ENCODE measurements at places on chromosomes 3 and 15. TPM values are rescaled to one million over a fixed set of nuclear protein-coding genes. Genes with fewer than 3 reads are reported as not detected.

DNA sequence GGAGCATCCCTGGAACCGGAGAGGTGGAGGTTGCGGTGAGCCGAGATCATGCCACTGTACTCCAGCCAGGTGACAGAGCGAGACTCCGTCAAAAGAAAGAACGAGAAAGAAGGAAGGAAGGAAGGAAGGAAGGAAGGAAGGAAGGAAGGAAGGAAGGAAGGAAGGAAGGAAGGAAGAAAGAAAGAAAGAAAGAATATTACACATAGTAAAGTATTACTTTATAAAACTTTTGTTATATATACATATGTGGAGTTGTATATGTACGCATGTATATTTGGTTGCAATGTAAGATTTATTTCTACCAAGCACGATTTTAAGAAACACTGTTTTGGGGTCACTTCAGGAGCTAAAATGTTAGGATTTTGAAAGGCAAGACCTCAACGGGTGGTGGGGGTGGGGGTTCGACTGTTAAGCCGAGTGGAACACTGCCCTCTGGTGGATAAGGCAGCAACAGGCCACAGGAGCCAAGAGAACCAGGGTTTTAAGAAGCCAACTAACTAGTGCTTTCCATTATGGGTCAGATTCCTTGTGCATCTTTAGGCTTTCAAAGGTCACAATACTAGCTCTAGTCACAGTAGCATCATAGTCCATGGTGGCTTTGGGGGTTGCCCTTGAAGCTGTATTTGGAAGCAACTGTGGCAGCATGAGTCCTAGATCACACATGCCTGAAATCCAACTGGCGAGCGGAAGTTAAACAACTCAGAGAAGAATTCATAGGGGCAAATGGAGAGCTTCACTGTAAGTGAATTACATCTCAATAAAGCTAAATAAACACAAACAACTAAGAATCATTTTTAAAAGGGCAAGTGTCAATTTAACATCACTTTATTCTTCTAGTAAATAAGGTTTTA, 22.5 kb downstream of the GLB1 start:
- H3K27ac ChIP-seq: no peak overlapping the region
- H3K36me3 ChIP-seq: peaks cover 18% of the 10 kb centered on the region
- DNase-seq: peak; percentile 57
- peaks cover 11% of the 10 kb centered on the region for H3K4me1 ChIP-seq

DNA sequence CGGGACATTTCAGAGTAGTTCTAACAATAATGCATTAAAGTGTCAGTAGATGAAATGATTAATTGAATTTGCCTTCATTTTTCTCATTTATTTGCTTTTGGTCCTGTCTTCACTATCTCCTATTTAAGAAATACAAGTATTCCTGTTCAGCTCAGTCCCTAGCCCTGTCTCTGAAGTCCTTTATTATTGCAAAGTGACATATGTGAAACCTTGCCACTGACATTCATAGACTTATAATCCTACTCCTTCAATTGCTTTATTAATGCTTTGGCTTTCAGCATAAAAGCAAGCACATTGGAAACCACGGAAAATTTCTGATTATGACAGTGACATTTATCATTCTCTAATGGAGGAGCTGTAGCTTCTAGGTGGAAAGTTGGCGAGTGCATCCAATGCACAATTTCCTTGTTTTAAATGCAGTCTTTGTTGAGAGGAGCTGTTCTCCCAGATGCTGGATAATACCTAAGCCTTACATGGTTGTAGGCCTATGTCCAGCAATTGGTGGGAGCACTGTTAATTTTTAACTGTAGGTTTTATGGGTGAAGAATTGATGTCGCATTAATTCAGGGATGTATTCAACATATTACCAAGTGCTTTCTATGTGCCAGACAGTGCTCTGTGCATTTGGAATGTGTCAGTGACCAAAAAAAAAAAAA, 337.8 kb downstream of the FEZF2 start:
- H3K27ac ChIP-seq: no peak overlapping the region
- H3K4me1 ChIP-seq: no peaks in the 10 kb centered on the region
- no peaks in the 10 kb centered on the region for H3K27me3 ChIP-seq

- no peaks in the 10 kb centered on the region for H3K36me3 ChIP-seq
- H3K4me1 ChIP-seq: no peaks in the 10 kb centered on the region
- peaks cover 7% of the 10 kb centered on the region for H3K27me3 ChIP-seq
- H3K4me3 ChIP-seq: no peak overlapping the region
Measured at GRCh38 chr3:139227165-139227564, 116.7 kb upstream of the MRPS22 start.

- peak; percentile 42 for DNase-seq
- H3K4me3 ChIP-seq: peak within 1 kb of the TSS; percentile 56
- peaks cover 2% of the 10 kb centered on the region for H3K4me1 ChIP-seq
- peaks cover 61% of the 10 kb centered on the region for H3K27me3 ChIP-seq
- no peak within 1 kb of the TSS for H3K27ac ChIP-seq
- no peaks in the 10 kb centered on the region for H3K36me3 ChIP-seq
Measured at GRCh38 chr3:186361762-186362536, at the start of gene DGKG. Gene DGKG, minus strand, starts transcription at chr3:186362234. Its CDS starts 41,775 bp downstream, at chr3:186320459.

GRCh38 chr3:117752984-117753717, 1043.6 kb downstream of the TUSC7 start:
- H3K4me1 ChIP-seq: no peaks in the 10 kb centered on the region
- H3K27ac ChIP-seq: no peak overlapping the region
- no peak for DNase-seq
- no peaks in the 10 kb centered on the region for H3K36me3 ChIP-seq
- no peak overlapping the region for H3K4me3 ChIP-seq

- no peaks in the 10 kb centered on the region for H3K36me3 ChIP-seq
- H3K27me3 ChIP-seq: no peaks in the 10 kb centered on the region
- no peak for DNase-seq
- H3K27ac ChIP-seq: no peak overlapping the region
- no peaks in the 10 kb centered on the region for H3K4me1 ChIP-seq
Measured at GRCh38 chr3:164080208-164080607, 998.1 kb downstream of the SI start.

DNA sequence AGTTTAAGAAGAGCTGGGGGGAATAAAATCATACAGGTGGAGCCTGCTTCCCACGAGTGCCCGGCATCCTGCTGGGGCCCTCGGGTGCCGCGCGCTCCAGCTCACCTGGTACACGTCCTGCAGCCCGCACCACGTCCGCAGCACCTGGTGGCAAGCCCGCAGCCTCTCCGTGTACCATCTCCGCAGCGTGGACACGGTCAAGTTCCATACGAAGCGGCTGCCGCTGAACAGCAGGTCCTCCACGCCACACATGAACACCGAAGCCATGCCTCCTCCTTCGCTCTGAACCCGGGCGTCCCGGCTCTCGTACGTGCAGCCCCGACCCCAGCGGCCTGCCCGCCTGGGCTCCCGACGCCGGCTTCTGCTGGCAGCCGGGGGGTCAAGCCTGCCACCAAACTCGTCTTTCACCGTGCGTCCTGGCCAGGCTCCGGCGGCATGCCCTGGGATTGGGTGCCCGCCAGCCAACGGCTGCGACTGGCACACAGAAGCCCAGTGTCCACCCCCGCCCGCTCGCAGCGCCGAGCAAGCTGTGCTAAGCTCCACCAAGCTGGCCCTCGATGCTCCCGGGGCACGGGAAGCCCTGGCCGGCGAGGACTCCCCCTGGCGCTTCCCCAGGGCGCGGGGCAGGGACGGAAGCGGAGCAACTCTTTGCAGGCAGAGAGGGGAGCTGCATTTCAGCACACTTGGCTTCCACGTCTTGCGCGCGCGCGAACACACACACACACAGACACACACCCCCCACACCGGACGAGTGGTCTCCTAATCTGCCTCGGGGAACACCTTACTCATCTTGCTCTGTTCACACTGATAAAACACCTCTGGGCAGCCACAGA, at the start of gene FRMD4B:
TSS of gene FRMD4B (minus strand) at position 366 of the 833 bp plus-strand sequence. CDS start at position 267, 99 bp downstream.
- H3K27ac ChIP-seq: no peak within 1 kb of the TSS
- peak within 1 kb of the TSS; percentile 69 for H3K4me3 ChIP-seq
- DNase-seq: peak; percentile 60
- H3K4me1 ChIP-seq: peaks cover 4% of the 10 kb centered on the region
- peaks cover 68% of the 10 kb centered on the region for H3K27me3 ChIP-seq

DNA sequence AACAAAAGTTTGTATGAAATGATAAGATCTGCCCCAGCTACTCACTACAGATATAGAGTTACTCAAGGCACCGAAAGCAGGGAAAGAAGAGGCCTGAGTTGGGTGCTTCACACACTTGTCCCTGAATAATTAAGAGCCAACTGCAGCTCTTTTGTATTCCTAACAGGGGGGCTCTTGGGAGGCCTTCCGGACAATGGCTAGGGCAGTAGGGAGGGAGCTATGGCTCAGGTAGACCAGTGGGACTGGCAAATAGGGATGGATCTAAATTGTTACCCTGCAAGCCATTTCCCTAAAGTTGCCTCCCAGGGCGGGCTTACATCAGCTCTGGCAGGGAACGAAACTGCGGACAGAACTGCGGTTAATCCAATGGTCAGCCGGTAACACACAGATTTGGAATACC, 6.2 kb downstream of the SEMA5B start:
- H3K27me3 ChIP-seq: peaks cover 80% of the 10 kb centered on the region
- H3K4me1 ChIP-seq: peaks cover 3% of the 10 kb centered on the region
- no peak for DNase-seq

DNA sequence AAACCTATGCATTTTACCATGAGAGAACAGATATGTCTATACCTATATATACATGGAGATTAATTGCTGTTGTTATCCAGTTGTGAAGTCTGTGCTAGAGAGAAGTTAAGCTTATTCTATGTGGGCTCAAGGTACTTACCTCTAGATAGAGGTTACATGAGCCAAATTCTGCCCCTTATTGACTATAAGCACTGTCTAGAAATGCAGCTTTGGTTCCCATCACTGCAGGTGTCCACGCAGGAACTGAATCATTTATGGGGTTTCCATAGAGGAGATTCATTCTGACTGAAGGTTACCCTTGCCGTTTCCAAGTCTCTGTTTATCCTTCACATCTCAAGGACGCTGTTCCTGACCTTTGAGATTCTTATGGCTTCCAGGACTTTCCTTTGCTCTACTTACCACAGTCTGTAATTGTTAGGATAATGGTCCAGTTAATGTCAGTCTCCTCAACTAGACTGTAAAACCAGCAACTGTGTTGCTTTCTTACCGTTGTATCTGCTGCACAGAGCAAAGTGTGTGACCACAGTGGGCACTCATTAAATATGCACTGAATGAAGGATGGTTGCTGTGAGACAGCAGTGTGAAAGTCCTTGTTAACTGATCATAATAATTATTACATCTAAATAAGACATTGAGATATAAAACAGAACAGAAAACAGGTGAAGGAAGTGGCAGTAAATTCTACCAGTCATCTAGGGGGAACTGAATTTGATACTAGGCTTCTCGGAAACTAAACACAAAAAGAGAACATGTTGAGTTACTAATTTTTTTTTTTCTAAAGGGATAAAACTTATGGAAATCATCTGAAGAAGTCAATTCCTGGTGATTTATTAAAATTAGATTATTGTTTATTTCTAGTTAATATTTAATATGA, 44.0 kb upstream of the BCL6 start:
- no peaks in the 10 kb centered on the region for H3K27me3 ChIP-seq

GRCh38 chr15:77528968-77529319, 103.8 kb downstream of the LINGO1 start:
- H3K4me3 ChIP-seq: no peak overlapping the region
- no peak overlapping the region for H3K27ac ChIP-seq
- no peak for DNase-seq
- H3K36me3 ChIP-seq: no peaks in the 10 kb centered on the region
- H3K27me3 ChIP-seq: peaks cover 9% of the 10 kb centered on the region

- peaks cover 18% of the 10 kb centered on the region for H3K27me3 ChIP-seq
- H3K36me3 ChIP-seq: no peaks in the 10 kb centered on the region
- H3K4me3 ChIP-seq: no peak overlapping the region
Measured at GRCh38 chr15:51382787-51383186, 41.3 kb downstream of the GLDN start.

DNA sequence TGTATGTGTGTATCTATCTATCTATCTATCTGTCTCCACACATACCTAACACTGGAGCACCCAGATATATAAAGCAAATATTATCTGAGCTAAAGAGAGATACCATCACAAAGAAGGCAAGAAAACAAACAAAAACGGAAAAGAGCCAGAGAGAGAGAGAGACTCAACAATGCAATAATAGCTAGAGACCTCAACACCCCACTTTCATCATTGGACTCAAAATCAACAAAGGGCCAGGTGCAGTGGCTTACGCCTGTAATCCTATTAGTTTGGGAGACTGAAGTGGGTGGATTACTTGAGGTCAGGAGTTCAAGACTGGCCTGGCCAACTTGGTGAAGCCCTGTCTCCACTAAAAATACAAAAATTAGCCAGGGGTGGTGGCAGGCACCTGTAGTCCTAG, 23.4 kb downstream of the NCBP2 start:
- H3K27ac ChIP-seq: no peak overlapping the region
- DNase-seq: no peak
- no peaks in the 10 kb centered on the region for H3K27me3 ChIP-seq
- peaks cover 33% of the 10 kb centered on the region for H3K36me3 ChIP-seq

DNA sequence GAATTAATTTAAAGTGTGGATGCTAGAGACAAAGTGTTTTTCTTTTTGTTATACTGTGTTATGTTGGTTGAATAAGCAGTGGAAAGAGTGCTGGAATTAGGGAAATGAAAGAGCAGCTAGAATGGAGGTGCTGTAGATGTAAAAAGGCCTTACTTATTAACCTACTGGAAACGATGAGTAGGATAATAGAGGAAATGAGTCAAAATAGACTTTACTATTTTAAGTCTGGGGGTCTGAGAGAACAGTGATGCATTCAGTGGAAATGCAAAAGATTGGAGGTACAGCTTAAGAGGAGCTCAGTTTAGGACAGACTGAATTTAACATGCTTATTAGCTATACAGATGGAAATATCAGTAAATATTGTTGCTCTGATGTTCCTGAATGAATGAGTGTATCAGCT, 674.0 kb downstream of the OTOL1 start:
- DNase-seq: no peak
- H3K36me3 ChIP-seq: no peaks in the 10 kb centered on the region
- no peak overlapping the region for H3K4me3 ChIP-seq
- H3K4me1 ChIP-seq: no peaks in the 10 kb centered on the region

GRCh38 chr15:51736751-51737521, 519 bp downstream of the LYSMD2 start:
- H3K36me3 ChIP-seq: peaks cover 9% of the 10 kb centered on the region
- peaks cover 44% of the 10 kb centered on the region for H3K4me1 ChIP-seq
- H3K4me3 ChIP-seq: peak overlapping the region; percentile 86
- H3K27me3 ChIP-seq: no peaks in the 10 kb centered on the region
- peak; percentile 73 for DNase-seq

- no peak overlapping the region for H3K27ac ChIP-seq
- no peaks in the 10 kb centered on the region for H3K27me3 ChIP-seq
- no peak overlapping the region for H3K4me3 ChIP-seq
- DNase-seq: no peak
- peaks cover 14% of the 10 kb centered on the region for H3K36me3 ChIP-seq
- peaks cover 4% of the 10 kb centered on the region for H3K4me1 ChIP-seq
Measured at GRCh38 chr3:138768946-138769345, 65.8 kb downstream of the PIK3CB start.

- no peak overlapping the region for H3K4me3 ChIP-seq
- peaks cover 10% of the 10 kb centered on the region for H3K36me3 ChIP-seq
- H3K27ac ChIP-seq: no peak overlapping the region
- H3K27me3 ChIP-seq: no peaks in the 10 kb centered on the region
- no peaks in the 10 kb centered on the region for H3K4me1 ChIP-seq
Measured at GRCh38 chr3:158823426-158823825, 21.6 kb downstream of the MFSD1 start.

- no peaks in the 10 kb centered on the region for H3K36me3 ChIP-seq
- H3K27ac ChIP-seq: no peak overlapping the region
- no peak for DNase-seq
- H3K4me3 ChIP-seq: no peak overlapping the region
- H3K27me3 ChIP-seq: no peaks in the 10 kb centered on the region
Measured at GRCh38 chr3:27289769-27290413, 79.3 kb downstream of the NEK10 start.

Gene GOLGA6L7
- total RNA-seq: not detected

Gene GHRL
- 0.53 TPM for total RNA-seq

Gene TRIM71
- not detected for total RNA-seq

Gene SLC12A1
- total RNA-seq: not detected

Gene DPPA2
- total RNA-seq: not detected

Gene SLC9A9
- 9.9 TPM for total RNA-seq

Gene UQCRC1
- 148 TPM for total RNA-seq

Measured in activated naive CD8-positive, alpha-beta T cell treated with anti-CD3 and anti-CD28 coated beads, Interleukin-2, amount 10 ng/mL, durations not matched to agents 7 days and 5 days (primary cell).